ENCODE measurements at places on chromosomes 5 and 9. TPM values are rescaled to one million over a fixed set of nuclear protein-coding genes. Genes with fewer than 3 reads are reported as not detected.

The RIC1 gene
- 3.7 TPM for polyA plus RNA-seq

- DNase-seq: no peak
Measured at GRCh38 chr9:10232352-10232930, 380.4 kb downstream of the PTPRD start.

GRCh38 chr9:107358986-107359385 is 75.9 kb downstream of the RAD23B start:
- DNase-seq: no peak

DNA sequence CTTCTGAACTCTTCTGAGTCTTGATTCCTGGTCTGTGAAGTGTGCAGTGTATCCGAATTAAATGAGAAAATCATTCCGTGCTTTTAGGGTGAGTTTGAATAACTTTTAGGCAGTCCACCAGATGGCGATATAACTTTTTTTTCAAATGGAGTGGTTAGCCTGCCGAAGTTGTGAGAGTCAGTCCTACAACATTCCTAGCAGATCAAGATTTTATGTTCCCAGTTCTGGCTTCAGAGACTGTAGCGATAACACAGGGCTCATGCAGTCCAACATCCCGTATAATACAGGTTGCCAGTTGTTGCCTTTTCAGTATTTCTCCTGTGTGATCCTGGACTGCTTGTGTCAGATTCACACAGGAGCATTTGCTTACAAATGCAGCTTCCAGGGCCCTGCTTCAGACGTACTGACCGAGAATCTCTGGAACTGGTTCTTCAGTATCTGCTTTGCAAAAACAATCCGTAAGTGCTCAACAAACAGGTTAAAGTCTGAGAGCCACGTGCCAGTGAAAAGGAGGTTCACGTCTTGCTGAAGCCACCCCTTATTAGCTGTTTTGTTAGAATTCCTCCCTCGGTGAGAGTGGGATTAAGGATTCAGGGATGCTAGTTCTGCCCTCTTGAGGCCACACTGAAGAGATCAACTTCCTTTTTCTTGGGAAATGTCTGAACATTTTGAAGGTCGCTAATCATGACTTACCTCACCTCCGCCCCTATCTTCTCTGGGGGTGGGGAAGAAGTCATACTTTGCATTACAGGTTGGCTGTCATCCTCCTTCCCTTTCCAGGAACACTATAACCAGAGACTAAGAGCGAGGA is 22.8 kb downstream of the SMIM3 start:
- DNase-seq: no peak

GRCh38 chr5:154115291-154115690 is 75.2 kb upstream of the GALNT10 start:
- no peak for DNase-seq

DNA sequence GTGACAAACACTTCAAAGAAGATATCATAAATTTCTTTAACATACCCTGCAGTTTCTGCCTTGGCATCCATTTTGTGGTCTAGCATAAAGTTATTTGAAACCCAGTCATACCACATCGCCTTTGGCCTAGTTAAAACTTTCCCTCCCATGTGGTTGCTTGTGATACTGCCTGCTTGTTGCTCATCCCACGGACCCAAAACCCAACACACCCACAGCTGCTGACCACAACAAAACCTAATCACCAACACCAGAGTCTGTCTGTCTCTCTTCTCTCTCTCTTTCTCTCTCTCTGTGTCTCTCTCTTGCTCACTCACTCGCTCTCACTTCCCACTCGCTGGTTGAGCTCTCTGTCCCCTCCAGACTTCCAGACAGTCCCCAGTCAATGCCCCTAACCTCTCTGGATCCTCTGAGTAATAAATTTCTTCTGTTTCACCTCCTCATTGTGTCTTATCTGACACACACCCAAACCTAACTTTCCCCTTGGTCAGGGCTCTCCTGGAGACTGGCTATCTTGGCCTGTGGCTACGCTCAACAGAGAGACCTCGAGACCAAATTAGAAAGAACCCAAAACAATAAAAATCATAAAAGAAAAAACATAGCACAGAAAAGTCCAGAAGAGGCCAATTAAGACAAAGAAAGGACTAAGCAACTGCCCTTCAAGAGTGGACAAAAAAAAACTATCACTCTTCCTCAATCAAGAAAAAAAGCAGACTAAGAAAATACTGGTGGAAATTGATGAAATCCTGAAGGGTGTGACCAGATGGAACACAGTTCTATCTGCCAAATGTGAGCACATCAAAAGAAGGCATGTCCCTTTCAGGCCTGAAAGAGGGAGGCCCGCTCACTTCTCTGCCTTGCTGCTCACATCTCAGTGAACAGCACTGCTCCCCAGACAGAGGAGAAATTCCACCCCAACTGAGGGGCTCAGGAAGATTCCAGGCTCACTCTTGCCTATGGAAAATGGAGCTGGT is 41.5 kb downstream of the TTLL11 start:
- no peak for DNase-seq

All from heart right ventricle (tissue), 16 donors.